Right lung (tissue), 10 donors: ENCODE measurements at places on chromosomes 3 and 15. TPM values are rescaled to one million over a fixed set of nuclear protein-coding genes. Genes with fewer than 3 reads are reported as not detected.

ULK3 gene
- 34.2 TPM for polyA plus RNA-seq

HIGD1A gene
- polyA plus RNA-seq: 109 TPM

GRCh38 chr3:141124715-141125114 is 73.6 kb downstream of the SPSB4 start:
- DNase-seq: no peak

GRCh38 chr15:27176785-27177406 is 205.9 kb downstream of the GABRG3 start:
- DNase-seq: no peak

- no peak for DNase-seq
These were observed 24.5 kb upstream of the GMNC start for GRCh38 chr3:190886945-190887344.

DNA sequence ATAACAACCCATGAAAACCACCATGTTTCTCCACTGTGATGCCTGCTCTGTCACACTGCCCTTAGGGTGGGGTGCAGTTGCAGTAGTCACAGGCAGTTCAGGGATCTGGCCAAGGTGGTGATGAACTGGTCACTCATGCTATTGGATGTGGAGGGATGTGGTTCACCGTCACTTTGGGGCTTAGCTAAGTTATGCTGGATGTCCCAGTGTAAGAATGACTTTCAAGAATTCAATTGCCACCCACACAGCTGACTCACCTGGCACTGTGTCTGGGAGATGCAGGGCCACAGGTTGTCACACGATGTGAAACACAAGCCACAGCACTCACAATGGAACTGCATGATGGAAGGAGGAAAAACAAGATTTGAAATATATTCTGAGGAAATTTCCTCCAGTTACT is 146.1 kb upstream of the CTNNB1 start:
- DNase-seq: no peak

DNA sequence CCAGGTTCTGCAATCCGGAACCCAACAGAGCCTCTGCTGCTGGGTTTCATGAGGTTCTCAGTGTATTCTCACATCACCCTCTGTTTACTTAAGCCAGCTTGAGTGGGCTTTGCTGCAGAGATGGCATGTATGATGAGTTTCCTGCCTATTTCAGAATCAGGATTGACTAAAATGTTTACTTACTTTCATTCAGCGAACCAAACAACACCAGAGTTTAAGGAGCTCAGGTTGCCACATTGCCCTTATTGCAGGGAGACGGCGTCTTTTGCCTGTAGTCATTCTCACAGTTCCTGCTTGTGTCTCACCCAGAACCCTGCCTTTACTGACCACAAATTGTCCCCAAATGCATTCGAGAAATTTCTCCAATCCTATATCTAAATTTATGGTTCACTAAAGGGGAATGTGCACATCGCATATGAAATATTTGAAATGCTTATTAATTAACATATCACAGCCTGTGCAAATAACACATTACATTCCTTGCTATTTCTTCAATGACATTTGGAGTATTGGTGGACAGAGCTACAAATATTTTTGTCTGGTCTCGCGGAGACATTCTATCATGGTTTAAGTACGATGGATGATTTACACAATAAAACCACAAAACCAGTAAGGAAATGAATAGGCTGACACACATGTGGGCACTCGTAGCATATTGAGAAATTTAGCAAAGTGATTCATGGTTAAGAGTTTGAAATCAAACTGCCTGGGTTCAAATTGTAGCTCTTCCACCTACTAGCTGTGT is 377.2 kb upstream of the CFAP20DC start:
- DNase-seq: no peak

DNA sequence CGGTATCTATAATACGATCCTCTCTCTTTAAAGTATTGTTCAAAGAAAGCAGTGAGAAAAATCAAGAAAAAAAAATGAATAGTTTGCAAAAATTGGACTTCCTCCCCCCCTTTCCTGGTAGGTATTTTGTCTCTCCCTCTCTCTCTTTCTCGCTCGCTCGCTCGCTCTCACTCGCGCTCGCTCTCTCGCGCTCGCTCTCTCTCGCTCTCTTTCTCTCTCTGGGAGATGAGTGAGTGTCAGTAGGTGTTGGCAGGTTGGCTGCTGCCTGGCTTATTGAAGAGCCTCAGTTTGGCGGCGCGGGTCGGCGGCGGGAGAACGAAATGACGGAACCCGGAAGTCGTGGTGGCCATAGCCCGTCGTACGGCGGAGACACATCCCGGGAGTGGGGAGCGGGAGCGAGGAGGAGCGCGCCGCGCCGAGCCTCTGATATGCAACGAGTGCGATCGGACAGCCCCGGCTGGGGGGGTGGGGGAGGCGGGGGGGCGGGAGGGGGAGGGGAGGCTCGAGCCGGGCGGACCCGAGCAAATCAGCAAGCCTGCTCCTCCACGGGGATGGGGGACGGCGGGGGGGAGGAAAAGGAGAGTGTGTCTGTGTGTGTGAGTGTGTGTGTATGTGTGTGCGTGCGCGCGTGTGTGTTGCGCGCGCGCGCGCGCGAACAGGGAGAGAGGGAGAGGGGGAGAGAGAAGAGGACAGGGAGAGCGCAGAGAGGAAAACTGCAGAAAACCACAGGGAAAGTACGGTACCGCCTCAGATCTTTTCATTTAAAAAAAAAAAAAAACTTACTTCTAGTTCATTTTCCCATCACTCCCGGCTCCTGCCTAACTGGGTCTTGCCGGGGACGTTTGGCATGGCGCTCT is at the start of gene MEIS2:
Gene MEIS2, minus strand, starts transcription at position 441 of the 857 bp plus-strand sequence. CDS start 1,083 bp downstream, outside the sequence.
- DNase-seq: peak; percentile 91
